CD8-positive, alpha-beta memory T cell (primary cell): ENCODE measurements at places on chromosomes 1 and 21. TPM values are rescaled to one million over a fixed set of nuclear protein-coding genes. Genes with fewer than 3 reads are reported as not detected.
A peak's percentile ranks its signal among the peaks of the same experiment; 100 is the strongest.

CELA3A gene
- not detected for polyA plus RNA-seq

CENPS gene
- 9.7 TPM for polyA plus RNA-seq

OR2W3 gene
- not detected for polyA plus RNA-seq

CFAP57 gene
- not detected for polyA plus RNA-seq

DIRAS3 gene
- polyA plus RNA-seq, result not detected

GNAT2 gene
- not detected for polyA plus RNA-seq

B3GALT5 gene
- polyA plus RNA-seq, result not detected

ST6GALNAC3 gene
- polyA plus RNA-seq, result 1.8 TPM

SH3GLB1 gene
- 48.6 TPM for polyA plus RNA-seq

LCE6A gene
- polyA plus RNA-seq, result not detected

LCE1E gene
- polyA plus RNA-seq, result not detected

IL10 gene
- polyA plus RNA-seq, result 0.33 TPM

MYCL gene
- polyA plus RNA-seq, result not detected

- H3K36me3 ChIP-seq, result no peaks in the 10 kb centered on the region
- no peak for DNase-seq
- no peak overlapping the region for H3K4me3 ChIP-seq
- no peaks in the 10 kb centered on the region for H3K4me1 ChIP-seq
- no peak overlapping the region for H3K27ac ChIP-seq
- H3K27me3 ChIP-seq, result no peaks in the 10 kb centered on the region
Measured at GRCh38 chr1:45038661-45039364, 26.8 kb downstream of the UROD start.

- no peaks in the 10 kb centered on the region for H3K27me3 ChIP-seq
- H3K27ac ChIP-seq, result no peak overlapping the region
- no peaks in the 10 kb centered on the region for H3K4me1 ChIP-seq
- DNase-seq, result no peak
- H3K4me3 ChIP-seq, result no peak overlapping the region
- no peaks in the 10 kb centered on the region for H3K36me3 ChIP-seq
Measured at GRCh38 chr1:201731142-201731541, 97.8 kb upstream of the IPO9 start.

DNA sequence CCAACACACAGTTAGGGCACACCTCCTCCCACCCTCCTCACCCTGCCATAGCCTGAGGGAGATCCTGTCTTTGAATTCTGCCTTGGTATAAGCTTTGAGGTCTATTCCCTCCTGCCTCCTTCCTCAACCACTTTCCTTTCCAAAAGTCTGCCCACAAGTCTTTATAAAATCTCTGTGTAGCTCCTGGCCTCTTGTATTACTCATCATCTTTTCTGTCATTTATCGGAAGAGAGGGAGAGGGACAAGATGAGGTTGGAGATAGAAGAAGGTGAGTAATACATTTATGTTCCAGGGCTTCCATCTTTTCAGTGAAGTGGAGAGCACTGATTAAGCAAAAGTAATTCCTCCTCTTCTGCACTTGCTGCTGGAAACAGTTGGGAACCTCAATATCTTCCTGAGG lies 30.5 kb upstream of the EFCAB14 start:
- DNase-seq, result no peak
- H3K4me3 ChIP-seq, result no peak overlapping the region
- no peaks in the 10 kb centered on the region for H3K36me3 ChIP-seq
- peaks cover 4% of the 10 kb centered on the region for H3K27me3 ChIP-seq
- H3K4me1 ChIP-seq, result no peaks in the 10 kb centered on the region

- peaks cover 73% of the 10 kb centered on the region for H3K4me1 ChIP-seq
- H3K27me3 ChIP-seq, result no peaks in the 10 kb centered on the region
- peak; percentile 49 for DNase-seq
- H3K27ac ChIP-seq, result peak overlapping the region; percentile 56
- H3K36me3 ChIP-seq, result peaks cover 46% of the 10 kb centered on the region
Measured at GRCh38 chr1:154157520-154158306, 2.8 kb upstream of the NUP210L start.

GRCh38 chr1:55181666-55182065 lies 33.5 kb downstream of the USP24 start:
- H3K4me3 ChIP-seq, result no peak overlapping the region
- no peak overlapping the region for H3K27ac ChIP-seq
- peaks cover 11% of the 10 kb centered on the region for H3K4me1 ChIP-seq
- H3K36me3 ChIP-seq, result peaks cover 2% of the 10 kb centered on the region

GRCh38 chr1:210143465-210144062 lies 89.0 kb upstream of the SERTAD4 start:
- H3K27ac ChIP-seq, result no peak overlapping the region
- no peak overlapping the region for H3K4me3 ChIP-seq
- DNase-seq, result no peak
- no peaks in the 10 kb centered on the region for H3K4me1 ChIP-seq

DNA sequence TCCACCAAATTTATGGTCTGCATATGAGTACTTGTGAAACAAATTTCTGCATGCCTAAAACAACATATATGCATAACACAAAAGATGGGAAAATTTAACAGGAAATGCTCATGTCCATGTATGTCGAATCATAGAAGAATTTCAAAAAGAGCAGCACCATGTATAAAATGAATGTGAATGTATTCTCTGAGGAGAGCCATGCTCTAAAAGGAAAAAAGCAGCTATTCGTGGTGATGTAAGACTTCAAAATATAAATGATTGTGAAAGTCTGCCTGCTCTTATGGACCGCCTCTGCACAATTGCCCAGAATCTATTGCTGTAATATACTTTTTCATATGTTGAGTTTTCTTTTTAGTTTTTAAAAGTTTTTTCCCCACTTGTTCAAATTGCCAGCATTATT lies 66.8 kb downstream of the EPB41 start:
- no peaks in the 10 kb centered on the region for H3K36me3 ChIP-seq
- no peaks in the 10 kb centered on the region for H3K27me3 ChIP-seq
- no peak for DNase-seq

GRCh38 chr1:36411674-36412648 lies 14.3 kb upstream of the LSM10 start:
- no peaks in the 10 kb centered on the region for H3K36me3 ChIP-seq
- no peaks in the 10 kb centered on the region for H3K27me3 ChIP-seq
- no peak overlapping the region for H3K27ac ChIP-seq
- H3K4me3 ChIP-seq, result no peak overlapping the region
- peak; percentile 30 for DNase-seq
- no peaks in the 10 kb centered on the region for H3K4me1 ChIP-seq

DNA sequence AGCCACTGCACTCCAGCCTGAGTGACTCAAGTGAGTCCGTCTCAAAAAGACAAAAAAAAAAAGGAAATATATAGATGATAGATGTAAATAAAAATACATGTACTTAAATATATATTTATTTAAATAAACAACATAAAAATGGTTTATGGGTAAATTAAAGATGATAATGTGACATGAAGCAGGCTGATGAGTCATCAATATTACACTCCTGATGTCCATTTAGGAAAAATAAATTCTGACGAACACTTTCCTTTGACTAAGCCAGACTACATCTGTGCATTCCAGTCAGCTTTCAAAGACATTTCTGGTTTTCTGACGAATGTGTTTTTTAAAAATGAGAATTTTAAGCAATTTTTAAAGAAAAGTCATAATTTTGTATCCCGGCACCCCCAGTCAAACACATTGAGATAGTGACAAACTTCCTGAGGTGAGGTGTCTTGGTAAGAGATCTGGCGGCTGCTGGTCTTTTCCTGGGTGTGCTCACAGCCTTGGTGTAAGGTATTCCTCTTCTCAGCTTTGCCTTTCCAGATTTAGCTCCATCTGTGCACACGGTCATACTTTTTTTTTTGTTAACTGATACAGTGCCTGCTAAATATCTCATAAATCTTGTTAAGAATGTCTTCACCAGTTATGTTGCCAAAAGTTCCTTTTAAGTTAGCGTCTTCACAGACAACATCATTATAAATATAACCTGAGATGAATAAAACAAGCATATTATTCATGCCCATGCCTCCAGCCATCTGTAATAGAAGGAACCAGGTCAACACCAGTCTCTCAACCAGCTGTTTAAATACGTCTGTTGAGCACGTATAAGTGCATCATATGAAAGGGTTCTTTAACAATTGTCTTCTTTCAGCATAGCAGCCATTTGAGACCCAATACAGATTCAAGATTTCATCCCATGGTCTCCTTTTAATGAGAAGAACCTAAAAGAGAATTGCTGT lies 214.5 kb upstream of the PLD5 start:
- H3K36me3 ChIP-seq, result no peaks in the 10 kb centered on the region
- no peak overlapping the region for H3K27ac ChIP-seq
- H3K4me3 ChIP-seq, result no peak overlapping the region
- no peak for DNase-seq

DNA sequence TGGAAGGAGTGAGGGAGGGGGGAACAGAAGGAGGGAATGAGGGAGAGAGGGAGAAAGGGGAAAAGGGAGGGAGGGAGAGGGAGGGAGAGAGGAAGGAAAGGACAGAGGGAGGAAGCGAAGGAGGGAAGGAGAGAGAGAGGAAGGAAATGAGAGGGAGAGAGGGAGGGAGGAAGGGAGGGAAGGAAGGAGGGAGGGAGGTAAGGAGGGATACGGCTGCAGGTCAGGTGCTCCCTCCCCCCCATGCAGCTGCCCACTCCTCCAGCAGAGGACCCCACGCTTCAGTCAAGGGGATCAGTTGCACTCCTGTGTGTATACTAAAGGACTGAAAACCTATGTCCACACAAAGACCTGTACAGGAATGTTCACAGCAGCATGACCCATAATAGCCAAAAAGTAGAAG lies 54.8 kb downstream of the CLSTN1 start:
- no peaks in the 10 kb centered on the region for H3K27me3 ChIP-seq
- peaks cover 12% of the 10 kb centered on the region for H3K36me3 ChIP-seq
- no peaks in the 10 kb centered on the region for H3K4me1 ChIP-seq
- no peak for DNase-seq
- H3K27ac ChIP-seq, result no peak overlapping the region

GRCh38 chr1:237911911-237912310 lies 21.2 kb upstream of the ZP4 start:
- no peak overlapping the region for H3K4me3 ChIP-seq
- no peaks in the 10 kb centered on the region for H3K36me3 ChIP-seq
- no peaks in the 10 kb centered on the region for H3K4me1 ChIP-seq

DNA sequence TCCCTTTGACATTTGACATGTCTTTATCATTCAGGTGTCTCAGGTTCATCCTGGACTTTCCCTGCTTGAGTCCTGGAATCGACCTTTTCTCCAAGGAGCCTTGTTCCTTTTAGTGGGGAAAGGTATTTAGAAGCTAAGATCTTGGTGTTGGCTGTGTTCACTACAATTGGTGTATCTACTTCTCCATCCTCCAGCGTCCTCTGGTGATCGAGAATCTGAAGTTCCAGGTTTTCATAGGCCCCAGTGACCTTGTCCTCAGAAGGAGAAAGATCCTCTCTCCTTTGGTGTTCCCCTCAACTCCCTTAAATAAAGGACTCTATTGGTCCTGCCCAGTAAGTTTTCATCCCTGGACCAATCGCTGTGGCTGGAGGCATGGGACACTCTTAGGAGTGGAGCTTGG lies 22.1 kb downstream of the MROH7 start:
- no peak overlapping the region for H3K27ac ChIP-seq
- H3K36me3 ChIP-seq, result no peaks in the 10 kb centered on the region
- H3K4me3 ChIP-seq, result no peak overlapping the region
- no peaks in the 10 kb centered on the region for H3K27me3 ChIP-seq

GRCh38 chr21:37579356-37579755 lies 212.8 kb downstream of the DYRK1A start:
- no peak overlapping the region for H3K27ac ChIP-seq
- H3K4me1 ChIP-seq, result no peaks in the 10 kb centered on the region
- no peaks in the 10 kb centered on the region for H3K36me3 ChIP-seq
- no peak overlapping the region for H3K4me3 ChIP-seq

DNA sequence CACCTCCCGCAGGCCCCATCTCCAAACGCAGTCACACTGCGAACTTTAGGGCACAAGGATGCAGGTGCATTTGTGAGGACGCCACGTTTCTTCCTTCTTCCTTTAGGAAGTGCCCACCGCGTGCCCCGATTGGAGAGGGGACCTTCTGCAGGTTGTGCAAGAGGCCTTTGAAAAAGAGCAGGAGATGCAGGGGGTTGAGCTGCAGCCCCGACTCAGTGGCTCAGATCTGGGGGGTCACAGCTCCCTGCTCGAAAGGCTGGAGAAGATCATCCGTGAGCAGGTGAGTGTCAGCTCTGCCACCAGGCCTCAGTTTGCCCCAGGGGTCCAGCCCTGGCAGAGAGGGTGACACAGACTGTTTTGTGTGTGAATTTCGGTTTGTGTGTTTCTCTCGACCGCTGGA lies 31.2 kb upstream of the DIP2A start:
- H3K4me1 ChIP-seq, result peaks cover 35% of the 10 kb centered on the region
- no peak for DNase-seq
- peaks cover 4% of the 10 kb centered on the region for H3K36me3 ChIP-seq
- H3K27ac ChIP-seq, result no peak overlapping the region
- H3K4me3 ChIP-seq, result no peak overlapping the region

DNA sequence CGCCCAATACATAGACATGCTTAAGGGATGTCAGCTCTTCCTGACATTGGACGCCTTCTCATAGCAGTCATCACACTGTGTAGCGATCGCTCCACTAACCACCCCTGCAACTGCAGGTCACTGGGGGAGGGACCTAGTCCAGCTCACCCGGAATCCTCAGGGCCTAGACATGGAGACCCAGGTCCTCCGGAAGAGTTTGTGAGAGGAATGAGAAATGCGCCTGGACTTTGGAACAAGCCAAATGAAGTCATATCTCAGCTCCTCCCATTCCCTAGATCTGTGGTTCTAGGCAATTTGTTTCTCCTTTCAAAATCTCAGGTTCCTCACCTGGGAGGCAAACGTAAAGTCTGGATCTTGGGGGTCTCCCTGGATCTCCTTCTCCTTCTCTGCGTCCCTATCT lies 253.3 kb downstream of the KAZN start:
- H3K27ac ChIP-seq, result no peak overlapping the region
- no peaks in the 10 kb centered on the region for H3K4me1 ChIP-seq
- DNase-seq, result no peak
- H3K36me3 ChIP-seq, result no peaks in the 10 kb centered on the region
- H3K4me3 ChIP-seq, result no peak overlapping the region

- no peaks in the 10 kb centered on the region for H3K27me3 ChIP-seq
- no peak for DNase-seq
- H3K4me1 ChIP-seq, result peaks cover 9% of the 10 kb centered on the region
- no peaks in the 10 kb centered on the region for H3K36me3 ChIP-seq
- no peak overlapping the region for H3K27ac ChIP-seq
Measured at GRCh38 chr1:232626452-232626851, 3.5 kb downstream of the SIPA1L2 start.

GRCh38 chr1:199936441-199936840 lies 91.1 kb upstream of the NR5A2 start:
- DNase-seq, result no peak
- H3K27me3 ChIP-seq, result no peaks in the 10 kb centered on the region
- no peak overlapping the region for H3K27ac ChIP-seq
- no peaks in the 10 kb centered on the region for H3K36me3 ChIP-seq

DNA sequence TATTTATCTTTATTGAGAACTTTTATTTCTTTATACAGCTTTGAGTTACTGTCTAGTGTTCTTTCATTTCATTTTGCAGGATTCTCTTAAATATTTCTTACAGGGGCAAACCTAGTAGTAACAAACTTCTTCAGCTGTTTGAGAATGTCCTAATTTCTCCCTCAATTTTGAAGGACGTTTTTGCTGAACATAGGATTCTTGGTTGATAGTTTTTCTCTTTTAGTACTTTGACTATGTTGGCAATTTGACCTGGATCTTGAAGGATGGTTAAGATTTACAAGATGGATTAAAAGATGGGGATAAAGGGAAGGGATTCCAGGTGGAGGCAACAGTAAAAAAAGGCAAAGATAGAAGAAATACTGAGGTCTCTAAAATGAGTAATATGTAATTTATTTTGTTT lies 38.9 kb downstream of the XPR1 start:
- no peaks in the 10 kb centered on the region for H3K27me3 ChIP-seq
- peaks cover 4% of the 10 kb centered on the region for H3K36me3 ChIP-seq
- no peaks in the 10 kb centered on the region for H3K4me1 ChIP-seq
- no peak overlapping the region for H3K27ac ChIP-seq
- no peak for DNase-seq
